T-helper 2 cell (primary cell): ENCODE measurements at places on chromosomes 13 and 19.
A peak's percentile ranks its signal among the peaks of the same experiment; 100 is the strongest.

DNA sequence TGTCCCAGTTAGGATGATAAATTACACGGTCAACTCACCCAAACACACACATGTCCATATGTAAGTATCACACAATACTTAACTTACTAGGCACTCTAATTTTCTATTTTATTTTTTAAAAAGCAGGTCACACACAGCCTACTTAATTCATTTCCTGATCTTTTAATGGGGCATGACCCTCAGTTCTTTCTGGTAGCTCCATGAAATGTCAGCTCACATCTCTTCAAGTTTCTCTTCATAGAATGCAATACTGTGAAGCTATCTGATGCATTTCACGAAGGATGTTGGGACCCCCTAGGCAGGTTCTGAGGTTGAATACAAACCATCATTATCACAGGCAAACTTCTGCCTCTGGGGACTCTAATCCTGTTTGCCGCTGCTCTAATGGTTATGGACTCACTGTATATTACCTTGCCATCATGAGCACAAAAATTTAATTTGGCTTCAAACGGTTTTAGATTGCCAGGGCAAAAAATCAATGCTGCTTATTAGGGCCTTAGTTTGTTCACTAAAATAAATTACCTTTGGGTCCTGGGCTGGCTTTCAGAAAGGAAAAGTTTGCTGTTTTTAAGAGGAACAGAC, 16.1 kb upstream of the DHRS12 start:
- DNase-seq: no peak

- no peak for DNase-seq
These were observed 14.8 kb upstream of the ATP8B3 start for GRCh38 chr19:1826557-1827521.

DNA sequence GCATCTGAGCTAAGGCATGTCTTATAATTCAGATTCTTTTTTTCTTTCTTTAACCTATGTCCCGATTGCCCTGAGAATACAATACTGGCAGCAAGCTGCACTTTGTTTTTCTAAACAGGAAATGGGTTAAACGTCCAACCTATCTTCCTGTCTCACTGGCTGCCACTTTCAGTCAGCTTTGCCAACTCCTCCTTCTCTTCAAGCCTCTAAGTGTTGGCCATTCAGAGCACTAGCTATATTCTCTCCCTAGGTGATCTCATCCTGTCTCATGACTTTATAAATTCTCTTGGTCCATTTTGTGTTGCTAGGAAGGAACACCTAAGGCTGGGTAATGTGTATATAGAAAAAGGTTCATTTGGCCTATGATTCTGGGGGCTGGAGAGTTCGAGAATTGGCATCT, 109.5 kb upstream of the TSC22D1 start:
- peak; percentile 75 for DNase-seq

DNA sequence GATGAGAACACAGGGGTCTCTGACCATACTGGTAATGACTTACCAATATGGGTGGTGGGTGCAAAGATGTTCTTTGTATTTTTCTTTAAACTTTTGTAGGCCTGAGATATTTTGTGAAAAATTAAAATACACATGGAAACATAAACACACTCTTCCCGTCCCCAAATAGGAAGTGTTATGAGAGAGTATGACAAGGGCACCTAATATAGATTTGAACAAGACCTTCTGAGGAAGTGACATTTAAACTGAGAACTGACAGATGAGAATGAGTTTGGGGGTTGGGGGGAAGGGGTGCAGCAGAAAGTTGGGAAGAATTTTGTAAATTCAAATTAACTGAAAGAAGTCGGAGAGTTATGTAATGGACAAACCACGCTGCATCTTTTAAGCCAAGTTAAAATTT, 224.2 kb downstream of the RGCC start:
- DNase-seq: no peak

DNA sequence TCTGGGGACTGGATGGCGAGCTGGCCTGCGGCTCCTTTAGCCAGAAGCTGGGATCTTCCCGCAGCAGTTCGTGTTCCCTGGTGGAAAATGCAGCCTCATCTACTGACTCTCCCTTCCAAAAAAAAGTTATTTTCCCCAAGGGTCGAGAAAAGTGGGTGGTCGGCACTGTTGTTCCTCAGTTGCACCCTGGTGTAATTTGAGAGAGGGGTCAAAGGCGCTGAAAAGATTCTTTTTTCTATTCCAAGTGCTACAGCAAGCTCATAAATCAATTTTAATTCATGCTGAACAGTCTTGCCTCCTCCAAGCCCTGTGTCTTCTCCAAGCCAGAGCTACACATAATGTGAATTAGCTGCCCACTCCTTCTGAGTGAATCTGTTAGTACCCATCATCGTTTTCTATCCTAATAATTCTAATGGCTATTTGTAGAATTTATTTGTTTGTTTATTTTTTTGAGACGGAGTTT, 774 bp downstream of the SLC25A15 start:
- DNase-seq: no peak

GRCh38 chr19:18817574-18817973, 14.2 kb upstream of the UPF1 start:
- no peak for DNase-seq

GRCh38 chr19:35519291-35519690, 5.8 kb upstream of the DMKN start:
- DNase-seq: no peak

DNA sequence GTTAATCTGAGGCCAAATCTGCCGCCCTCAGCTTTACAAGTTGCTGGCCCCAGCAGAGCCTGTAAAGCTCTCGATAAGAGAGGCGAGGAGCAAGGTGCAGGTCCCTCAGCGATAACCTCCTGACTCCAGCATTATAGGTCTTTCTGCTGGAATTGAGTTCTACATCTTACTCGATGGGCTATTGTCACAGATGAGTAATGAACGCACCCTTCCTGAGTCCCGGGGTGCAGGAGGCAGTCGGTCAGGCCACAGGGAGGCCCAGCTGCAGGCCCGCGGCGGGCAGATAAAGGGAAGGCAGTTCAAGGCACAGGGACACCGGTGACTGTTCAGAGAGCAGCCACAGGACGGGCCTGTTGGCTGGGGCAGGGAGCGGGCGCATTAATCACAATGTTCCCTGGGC, 157.6 kb upstream of the OBI1 start:
- no peak for DNase-seq

- no peak for DNase-seq
These were observed 21.6 kb upstream of the SIGLEC14 start for GRCh38 chr19:51668216-51668615.

DNA sequence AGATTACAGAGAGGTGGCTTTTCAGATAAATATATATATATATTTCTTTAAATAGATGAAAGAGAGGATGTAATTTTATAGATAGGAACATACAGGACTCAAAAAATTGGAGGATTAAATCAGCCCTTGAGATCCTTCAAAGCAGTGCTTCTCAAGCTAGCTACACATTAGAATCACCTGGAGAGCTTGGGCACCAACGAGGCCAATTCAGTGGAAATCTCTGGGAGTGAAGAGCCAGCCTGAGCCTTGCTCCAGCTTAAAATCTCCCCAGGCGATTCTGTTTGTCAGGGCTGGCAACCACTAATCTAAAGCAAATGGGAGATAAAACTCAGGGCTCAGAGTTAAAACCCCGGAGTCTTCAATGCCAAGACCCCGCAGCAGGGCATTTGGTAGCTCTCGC, 15.0 kb upstream of the CLN5 start:
- DNase-seq: no peak

DNA sequence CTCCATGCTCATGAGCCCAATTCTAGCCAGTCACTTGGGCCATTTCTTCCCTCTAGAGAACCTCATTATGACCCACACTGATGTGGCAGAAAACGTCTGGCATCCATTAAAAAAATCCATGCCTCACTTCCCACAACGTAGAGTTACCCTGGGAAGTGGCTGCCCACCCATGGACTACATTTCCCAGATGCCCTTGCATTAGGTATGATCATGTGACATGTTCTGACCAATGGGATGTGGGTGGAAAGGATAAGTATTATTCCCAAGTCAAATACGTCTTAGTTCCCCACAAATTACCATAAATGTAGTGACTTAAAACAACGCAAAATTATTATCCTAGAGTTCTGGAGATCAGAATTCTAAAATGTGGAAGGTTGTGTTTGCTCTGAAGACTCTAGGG, 47.9 kb upstream of the ZNRF4 start:
- no peak for DNase-seq

GRCh38 chr13:96388598-96388997, 298.7 kb downstream of the HS6ST3 start:
- no peak for DNase-seq

GRCh38 chr13:84466461-84466860, 584.2 kb upstream of the SLITRK1 start:
- DNase-seq: no peak

DNA sequence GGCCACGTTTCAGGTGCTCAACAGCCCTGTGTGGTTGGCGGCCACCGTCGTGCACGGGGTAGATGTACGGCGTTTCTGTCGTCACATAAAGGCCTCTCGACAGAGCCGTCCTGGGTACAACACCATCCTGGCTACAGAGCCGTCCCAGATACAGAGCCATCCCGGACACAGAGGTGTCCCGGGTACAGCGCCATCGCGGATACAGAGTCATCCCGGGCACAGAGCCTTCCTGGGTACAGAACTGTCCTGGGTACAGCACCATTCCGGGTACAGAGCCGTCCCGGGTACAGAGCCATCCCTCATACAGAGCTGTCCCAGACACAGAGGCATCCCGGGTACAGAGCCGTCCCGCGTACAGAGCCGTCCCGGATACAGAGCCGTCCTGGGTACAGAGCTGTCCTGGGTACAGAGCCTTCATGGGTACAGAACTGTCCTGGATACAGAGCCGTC, 222.7 kb upstream of the SOX1 start:
- DNase-seq: no peak

GRCh38 chr19:56664511-56664910, 7.0 kb downstream of the ZNF835 start:
- DNase-seq: no peak

- no peak for DNase-seq
These were observed 9.7 kb downstream of the DEDD2 start for GRCh38 chr19:42207767-42208271.

DNA sequence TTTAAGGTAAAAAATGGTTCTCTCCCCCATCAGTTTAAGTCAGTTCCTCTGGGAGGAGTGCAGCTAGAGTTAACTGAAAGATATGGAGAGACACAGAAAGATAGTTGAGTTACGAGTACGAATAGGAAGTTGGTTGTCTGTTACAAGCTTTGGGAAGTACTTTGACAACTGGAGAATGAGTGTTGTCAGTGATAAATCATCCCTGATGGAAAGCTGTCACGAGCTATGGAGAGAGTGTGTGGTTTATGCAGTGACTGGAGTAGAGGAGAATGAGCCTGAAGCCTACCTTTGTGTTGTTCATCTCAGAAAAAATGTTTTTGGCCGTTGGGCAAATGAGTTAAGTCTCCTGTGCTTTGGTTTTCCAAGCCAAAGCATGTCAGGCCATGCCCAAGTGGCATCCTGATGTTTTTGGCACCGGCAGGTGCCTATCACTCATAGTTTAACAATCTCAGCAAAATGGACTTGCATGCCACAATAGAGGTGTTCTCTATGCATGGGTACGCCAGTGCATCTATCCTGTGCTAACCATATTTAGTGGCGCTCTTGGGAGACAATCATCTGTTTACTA, 350.2 kb downstream of the IRS2 start:
- DNase-seq: no peak

DNA sequence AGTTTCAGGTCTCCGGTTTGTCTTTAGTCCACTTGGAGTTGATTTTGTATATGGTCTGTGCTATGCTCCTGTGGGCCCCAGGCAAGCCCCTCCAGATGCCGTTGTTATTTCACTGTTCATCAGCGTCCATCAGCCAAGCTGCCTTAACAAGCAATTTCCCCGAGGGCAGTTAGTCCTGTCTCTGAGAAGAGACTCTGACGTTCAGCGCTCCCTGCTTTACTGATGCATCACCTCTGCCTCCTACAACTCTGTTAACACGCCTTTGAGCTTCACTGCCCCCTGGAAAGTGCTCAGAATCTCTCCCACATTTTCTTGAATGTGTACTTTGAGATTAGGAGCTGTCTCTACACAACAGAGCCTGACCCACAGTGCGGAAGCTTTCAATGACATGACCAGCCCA, 41.8 kb upstream of the UBAC2 start:
- no peak for DNase-seq

GRCh38 chr19:21143428-21143827, 1.6 kb downstream of the ZNF431 start:
- no peak for DNase-seq

DNA sequence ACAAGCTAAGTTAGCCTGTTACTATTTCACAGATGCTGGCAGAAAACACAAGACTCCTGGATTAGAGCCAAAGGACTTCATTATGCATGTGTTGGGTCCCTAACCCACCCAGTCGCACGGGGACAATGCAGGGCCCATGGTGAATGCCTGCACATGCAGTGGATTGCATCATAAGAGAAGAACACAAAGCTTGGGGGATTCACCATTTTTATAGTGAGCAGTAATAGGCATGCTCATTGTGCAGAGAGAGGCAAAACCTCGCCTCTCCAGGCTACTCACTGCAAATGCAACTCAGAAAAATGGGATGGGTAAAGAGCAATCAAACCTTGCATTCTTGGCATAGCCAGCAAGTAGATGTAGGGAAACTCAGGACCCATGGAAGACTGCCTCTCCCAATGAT, 115.8 kb downstream of the DIAPH3 start:
- no peak for DNase-seq

DNA sequence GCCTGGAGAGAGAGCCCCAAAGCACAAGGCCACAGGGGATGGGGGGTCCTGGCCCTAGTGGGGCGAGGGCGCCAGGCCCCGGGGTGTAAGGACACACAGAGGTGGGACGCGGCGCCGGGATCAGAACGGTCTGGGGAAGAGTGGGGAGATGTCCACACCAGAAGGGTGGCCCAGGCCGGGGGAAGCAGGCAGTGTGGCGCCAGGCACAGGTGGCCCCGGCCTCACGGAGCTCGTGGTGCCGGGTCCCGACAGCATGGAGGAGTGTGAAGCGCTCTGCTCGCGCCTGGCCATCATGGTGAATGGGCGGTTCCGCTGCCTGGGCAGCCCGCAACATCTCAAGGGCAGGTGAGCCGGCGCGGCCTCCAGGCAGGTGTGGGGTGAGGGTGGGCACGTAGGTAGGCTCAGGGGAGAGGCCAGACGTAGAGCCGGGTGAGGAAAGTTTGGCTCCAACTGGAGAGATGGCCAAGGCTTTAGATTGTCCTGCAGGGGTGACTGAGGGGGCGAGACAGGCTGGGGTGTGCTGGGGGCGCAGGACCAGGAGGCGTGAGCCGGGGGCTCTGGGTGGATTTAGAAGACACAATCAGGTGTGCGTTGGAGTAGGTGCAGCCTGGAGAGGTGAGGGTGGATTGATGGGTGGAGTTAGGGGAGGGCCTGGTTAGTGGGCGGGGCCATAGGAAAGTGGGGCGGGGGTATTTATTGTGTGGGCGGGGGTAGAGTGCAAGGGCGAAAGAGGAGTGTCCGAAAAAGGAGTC, 2.9 kb upstream of the ARHGAP45 start:
- DNase-seq: no peak

DNA sequence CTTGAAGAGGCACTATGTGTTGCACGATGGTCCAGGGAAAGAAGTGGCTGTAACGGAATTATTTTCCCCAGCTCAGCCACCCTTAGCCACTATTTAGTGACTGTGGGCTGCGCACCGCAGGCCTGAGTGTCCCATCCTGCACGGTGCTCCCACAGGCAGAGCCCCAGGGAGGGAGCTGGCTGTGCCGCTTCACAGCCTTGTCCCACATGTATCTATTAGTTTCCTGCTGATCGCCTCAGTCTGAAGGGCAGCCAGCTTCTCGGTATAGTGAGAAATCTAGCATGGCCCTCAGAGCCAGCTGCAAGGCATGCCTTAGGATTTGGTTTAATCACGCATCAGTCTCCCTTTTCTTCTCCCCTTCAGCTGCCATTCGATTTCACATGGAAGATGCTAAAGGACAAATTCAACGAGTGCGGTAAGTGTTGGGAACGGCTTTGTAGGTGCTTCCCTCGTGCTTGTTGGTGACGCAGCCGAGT, 15.7 kb downstream of the PRAM1 start:
- no peak for DNase-seq

GRCh38 chr19:29952177-29952576, 10.1 kb downstream of the URI1 start:
- no peak for DNase-seq
